ENCODE measurements at places on chromosomes 4 and X.

- no peak for DNase-seq
These were observed 560.4 kb downstream of the ANKRD50 start for GRCh38 chr4:124152132-124152531.

DNA sequence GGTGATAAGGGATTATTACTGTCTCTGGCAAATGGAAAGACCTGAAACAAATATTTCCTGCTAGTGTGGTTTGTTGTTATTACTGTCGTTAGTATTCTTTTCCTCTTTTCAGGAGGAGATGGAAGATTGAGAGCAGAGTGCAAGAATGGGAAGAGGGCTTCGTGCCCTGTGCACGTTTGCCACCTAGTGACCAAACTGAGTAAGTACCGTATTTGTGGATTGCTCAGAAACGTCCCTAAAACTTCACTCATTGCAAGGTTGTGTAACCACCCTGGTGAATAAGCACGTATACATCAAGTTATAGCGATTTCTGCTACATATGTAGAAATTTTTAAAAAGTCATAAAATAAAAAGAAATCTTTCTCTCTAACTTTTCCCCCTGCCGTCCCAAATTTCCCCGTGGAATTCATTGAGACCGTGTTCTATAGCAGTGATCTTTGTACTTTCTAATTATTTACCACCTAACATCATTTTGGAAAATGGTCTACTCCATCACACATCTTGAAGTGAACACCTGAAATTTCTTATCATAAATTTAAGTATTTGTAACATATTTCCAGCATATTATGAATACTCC is 24.3 kb downstream of the LINC00632 start:
- no peak for DNase-seq

DNA sequence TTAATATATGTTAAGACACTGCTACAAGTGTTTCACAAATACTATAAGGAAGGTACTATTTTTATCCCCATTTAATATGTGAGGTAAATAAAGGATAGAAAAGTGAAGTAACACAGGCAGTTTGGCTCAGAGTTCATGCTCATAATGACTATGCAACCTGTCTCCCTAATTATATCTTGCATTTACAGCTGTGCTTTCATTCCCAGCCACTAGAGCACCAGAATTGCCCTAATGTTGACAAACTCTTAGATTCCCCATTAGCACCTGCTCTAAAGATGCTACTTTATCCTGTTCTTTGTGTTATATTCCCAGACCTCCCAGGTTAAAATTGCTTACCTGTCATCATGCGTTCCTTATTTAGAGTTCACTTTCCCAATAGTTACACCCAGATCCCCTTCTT is 833.6 kb downstream of the CCSER1 start:
- no peak for DNase-seq

DNA sequence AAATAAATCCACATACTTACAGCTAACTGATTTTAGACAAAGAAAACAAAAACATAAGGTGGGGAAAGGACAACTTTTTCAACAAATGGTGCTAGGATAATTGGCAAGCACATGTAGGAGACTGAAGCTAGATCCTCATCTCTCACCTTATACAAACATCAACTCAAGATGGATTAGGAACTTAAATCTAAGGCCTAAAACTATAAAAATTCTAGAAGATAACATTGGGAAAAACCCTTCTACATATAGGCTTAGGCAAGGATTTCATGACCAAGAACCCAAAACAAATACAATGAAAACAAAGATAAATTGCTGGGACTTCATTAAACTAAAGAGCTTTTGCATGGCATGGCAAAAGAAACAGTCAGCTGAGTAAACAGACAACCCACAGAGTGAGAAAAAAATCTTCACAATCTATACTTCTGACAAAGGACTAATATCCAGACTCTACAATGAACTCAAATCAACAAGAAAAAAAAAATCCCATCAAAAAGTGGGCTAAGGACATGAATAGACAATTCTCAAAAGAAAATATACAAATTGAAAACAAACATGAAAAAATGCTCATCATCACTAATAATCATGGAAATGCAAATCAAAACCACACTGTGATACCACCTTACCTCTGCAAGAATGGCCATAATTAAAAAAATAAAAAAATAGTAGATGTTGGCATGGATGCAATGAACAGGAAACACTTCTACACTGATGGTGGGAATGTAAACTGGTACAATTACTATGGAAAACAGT is 14.1 kb upstream of the AFP start:
- DNase-seq: no peak

DNA sequence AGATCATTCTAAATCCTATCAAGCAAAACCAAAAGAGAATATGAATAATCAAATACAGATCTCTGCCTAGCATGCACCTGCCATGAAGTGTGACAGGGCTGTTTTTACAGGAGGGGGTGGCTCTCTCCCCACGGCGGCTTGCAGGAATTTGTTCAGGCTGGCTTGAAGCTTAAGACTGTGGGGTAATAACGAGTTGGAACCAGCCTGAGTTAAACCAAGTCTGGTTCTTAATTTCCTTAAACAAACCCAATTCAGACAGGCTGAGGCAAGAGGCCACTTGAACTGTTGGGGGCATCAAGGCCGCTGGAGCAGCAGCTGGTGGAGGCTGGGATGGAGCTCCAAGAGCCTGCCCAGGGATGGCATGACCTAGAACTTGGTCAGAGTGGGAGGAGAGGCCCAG is 45.1 kb upstream of the LGI2 start:
- no peak for DNase-seq

GRCh38 chr4:122898370-122899150 is 23.8 kb downstream of the NUDT6 start:
- peak; percentile 19 for DNase-seq

GRCh38 chrX:103554687-103555424 is 30.5 kb upstream of the TCEAL4 start:
- peak; percentile 40 for DNase-seq

- DNase-seq: no peak
These were observed 105.3 kb upstream of the SPRY1 start for GRCh38 chr4:123291329-123291728.

DNA sequence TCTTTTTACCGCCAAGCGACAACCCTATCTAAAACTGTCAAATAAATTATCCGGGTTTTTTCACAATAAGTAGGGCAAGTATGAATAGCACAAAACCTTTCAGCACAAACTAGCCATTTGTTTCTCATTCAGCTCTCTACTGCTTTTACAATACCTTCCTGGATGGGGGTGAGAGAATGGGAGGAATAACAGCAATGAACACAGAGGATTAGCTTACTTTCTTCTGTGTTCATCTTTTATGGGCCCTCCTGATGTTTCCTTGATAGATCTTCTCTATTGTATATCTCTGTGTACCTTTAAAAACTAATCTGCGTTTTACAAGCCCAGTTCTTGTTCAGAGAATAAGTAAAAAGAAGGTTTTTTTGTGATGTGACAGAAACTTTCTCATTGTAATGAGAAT is 55.3 kb upstream of the APELA start:
- DNase-seq: no peak

DNA sequence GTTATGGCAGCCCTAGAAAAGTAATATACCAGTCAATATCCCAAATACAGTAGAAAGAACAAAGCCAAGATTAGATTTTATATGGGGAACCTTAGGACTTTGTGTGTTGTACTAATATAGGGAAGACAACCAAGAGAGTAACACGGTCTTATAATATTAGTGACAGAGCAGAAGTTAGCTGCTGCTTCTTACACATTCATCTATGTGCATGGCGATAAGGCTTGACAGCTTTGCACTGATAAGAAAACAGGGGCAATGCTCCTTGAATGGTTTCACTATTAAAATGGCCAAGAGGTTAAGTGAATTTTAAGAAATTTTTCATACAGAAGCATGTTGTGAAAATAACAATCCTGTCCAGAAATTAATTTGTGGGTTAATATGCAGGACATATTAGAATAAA is 521.6 kb downstream of the CCSER1 start:
- DNase-seq: no peak

DNA sequence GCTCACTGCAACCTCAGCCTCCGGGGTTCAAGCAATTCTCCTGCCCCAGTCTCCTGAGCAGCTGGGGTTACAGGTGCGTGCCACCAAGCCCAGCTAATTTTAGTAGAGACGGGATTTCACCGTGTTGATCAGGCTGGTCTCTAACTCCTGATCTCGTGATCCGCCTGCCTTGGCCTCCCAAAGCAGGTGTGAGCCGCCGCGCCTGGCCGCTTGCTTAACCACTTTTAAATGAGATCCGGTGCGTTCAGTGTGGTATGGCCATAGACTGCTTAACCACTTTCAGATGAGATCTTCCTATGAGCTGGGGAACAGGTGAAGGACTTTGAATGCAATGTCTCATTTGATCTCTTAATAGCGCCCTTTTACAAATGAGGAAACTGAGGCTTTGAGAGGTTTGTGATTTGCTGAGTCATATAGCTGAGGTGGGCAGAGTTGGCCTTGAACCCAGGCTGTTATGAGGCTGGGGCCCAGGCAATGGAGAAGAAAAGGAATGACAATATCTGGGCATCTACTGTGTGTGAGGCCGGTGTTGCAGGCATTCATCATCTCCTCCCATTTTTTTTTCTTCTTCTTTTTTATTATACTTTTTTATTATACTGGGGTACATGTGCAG is 41.9 kb upstream of the NSG1 start:
- no peak for DNase-seq

DNA sequence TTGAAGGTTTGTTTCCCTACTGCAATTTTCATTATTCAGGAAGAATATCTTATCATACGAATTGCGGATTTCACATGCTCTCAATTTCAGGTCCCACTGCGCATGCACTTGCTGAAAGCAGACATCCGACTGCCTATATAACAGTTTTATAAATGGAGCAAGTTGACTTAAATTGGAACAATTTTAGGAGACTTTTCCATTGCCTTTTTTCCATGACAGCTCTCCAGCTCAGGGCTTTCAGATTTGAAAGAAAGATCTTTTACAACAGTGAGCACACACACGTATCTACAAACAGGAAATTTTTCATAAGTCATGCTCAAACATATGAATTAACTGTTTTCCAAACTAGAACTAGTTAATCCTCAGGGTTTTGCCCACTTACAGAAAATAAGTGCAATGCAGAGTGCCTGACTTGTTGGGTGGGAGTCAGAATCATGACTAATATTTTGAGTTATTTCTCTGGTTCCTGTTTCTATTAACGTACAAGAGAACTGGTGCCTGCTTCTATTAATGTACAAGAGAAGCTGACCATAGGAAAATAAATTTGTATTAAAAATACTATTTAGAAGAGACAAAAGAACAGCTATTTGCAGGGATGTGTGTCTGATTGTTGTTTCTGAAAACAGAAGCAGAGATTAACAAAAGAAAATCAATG is 137.9 kb downstream of the GPC3 start:
- no peak for DNase-seq

- DNase-seq: no peak
These were observed 68.2 kb upstream of the FAM241A start for GRCh38 chr4:112076919-112077608.

- DNase-seq: no peak
These were observed 11.5 kb downstream of the CXCL2 start for GRCh38 chr4:74087481-74087880.

DNA sequence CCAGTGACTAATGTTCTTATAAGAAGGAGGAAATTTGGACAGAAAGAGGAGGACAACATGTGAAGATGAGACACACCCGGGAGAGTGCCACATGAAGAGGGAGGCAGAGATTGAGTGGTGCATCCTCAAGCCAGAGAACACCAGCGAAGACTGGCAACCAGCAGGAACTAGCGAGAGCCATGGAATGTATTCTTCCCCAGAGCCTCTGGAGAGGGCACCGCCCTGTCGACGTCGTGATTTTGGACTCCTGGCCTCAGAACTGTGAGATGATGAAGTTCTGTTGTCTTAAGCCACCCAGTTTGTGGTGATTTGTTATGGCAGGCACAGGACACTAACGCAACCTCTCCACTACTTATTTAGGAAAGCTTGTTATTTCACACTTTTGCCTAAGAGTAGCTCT is 196.0 kb upstream of the TLL1 start:
- no peak for DNase-seq

DNA sequence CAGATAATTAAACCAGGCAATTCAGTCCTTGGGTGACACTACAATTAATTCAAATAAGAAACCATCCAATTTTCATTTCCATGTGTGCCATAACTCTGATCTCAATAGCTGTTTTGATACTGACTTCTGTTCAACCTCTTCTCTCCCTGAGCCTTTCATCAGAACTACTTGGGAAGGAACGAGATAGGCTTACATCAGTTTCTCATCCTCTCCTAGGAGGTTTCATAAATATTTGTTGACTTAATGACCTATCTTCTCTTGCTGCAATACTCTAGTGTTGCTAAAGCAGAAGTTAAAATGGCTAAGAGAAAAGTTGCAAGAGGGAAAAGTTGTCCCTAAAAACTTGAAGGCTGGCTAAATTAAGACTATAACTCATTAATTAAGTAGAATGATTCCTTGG is 41.8 kb downstream of the PRKG2 start:
- no peak for DNase-seq

DNA sequence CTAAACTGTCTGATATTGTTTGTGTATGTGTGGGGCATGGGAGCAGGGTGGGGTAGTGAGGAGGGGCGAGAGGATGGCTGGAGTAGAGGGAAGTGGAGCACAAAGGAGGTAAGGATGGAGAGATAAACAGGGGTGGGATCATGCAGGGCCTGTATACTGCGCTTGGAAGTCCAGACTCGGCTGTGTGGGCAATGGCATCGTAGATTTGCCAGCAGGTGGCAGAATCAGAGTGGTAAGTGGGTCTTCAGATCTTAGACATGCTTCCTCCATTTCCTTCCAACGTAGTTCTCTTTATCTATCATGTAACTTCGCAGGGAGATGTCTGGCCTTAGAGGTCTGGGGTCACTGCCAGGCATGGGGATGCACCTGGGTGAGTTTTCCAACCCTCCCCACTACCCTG is 155.5 kb downstream of the PDGFRA start:
- DNase-seq: peak; percentile 38

DNA sequence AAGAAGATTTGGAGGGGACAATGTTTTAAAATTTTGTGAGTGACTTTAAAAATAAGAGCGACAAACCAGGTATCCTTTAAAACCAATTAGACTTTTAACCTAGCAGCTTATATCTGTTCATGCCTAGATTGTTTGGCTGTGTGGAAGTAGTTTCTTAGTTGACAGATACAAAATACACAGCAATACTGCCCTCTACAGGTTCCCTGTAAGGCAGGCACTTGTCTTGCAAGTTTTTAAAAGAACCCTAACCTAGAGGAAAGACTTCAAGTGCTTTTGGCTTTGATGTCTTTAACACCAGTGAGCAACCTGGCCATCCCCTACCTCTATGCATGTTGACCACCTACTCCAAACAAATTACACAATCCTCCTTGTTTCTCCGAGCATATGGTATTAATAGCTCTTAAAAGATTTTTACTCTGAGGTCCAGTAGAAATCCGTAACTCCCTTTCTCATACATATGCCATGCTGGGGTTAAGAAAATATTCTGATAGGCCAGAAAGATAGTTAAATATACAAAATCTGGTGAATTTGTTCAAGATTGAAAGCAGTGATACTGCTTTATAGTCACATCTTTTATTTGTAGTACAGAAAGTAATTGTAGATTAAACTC is 273.0 kb downstream of the ARHGAP24 start:
- peak; percentile 43 for DNase-seq

GRCh38 chr4:82898322-82899243 is 2.0 kb upstream of the THAP9 start:
- peak; percentile 33 for DNase-seq

DNA sequence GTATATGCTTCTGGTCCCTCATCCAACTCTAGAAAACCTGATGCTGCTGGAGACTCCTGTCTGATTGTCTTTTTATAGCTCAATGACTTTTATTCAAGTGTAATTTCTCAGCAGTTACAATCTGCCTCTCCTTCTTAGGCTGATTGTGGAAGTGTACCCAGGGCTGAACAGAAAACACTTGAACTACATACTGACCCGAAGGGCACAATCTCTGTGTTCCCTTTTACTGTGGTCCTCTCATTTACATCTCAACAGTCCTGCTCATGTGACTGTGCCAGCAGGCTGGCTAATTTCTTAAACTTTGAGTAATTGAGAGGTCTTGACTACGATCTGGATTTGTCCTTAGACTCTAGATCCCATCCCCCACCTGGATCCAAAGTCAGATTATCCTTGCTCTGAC is 863.4 kb downstream of the PDHA2 start:
- no peak for DNase-seq
